Cardiac septum (tissue), 1 donor: ENCODE measurements at places on chromosomes 7 and 10. TPM values are rescaled to one million over a fixed set of nuclear protein-coding genes. Genes with fewer than 3 reads are reported as not detected.

The ABCB1 gene
- total RNA-seq, result 5.0 TPM

The TMEM213 gene
- total RNA-seq, result not detected

The OR2A42 gene
- total RNA-seq, result not detected

DNA sequence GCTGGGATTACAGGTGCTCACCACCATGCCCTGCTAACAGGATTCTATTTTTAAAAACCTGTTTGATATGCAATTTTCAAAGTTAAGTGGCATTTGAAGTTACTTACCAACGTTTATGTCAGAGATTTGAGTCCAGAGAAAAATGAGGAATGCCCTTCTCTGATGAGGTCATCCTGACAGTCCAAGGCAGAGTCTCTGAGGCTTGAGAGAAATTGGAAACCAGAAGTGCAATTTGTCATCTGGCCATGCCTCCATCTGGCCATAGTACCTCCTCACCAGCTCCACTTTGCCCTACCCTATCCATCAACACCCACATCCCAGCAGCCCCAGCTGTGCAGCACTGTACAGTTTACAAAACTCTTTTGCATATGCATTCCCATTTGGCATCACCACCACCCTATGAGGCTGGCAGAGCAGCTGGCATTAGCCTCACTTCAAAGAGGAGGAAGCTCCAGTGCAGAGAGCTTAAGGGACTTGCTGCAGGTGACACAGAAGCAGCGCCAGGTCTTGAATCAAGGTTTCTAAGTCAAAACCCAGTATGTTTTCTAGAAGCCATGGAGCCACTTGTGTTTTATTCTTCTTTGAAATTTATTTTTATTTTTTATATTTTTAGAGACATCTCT is 54.5 kb upstream of the PDZD8 start:
- no peak for DNase-seq

- DNase-seq, result no peak
Observed at GRCh38 chr10:83458611-83459010, 680.7 kb upstream of the GHITM start.

GRCh38 chr10:15426558-15426957 is 55.5 kb upstream of the FAM171A1 start:
- no peak for DNase-seq

DNA sequence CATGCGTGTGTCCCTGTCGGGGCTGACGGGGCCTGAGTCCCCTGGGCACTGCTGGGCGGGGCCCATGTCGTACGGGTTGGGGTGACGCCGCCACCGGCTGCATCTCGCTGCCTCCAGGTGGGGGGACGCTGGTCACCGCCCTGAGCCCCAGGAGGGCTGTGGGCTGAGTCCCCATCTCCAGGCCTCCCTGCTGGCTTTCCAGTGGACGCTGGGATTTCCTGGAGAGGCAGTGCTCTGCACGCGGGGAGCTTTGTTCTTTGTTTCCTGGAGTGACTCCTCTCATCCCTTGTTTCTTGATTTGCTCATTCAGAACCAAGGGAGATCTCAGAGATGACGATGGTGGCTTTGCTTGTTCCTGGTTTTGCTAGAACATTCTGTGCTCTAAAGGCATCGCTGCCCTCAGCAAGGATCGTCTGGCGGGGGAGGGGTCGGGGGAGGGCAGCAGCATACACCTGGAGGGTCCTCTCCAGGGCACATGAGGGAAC is 21.0 kb downstream of the PWWP2B start:
- no peak for DNase-seq

DNA sequence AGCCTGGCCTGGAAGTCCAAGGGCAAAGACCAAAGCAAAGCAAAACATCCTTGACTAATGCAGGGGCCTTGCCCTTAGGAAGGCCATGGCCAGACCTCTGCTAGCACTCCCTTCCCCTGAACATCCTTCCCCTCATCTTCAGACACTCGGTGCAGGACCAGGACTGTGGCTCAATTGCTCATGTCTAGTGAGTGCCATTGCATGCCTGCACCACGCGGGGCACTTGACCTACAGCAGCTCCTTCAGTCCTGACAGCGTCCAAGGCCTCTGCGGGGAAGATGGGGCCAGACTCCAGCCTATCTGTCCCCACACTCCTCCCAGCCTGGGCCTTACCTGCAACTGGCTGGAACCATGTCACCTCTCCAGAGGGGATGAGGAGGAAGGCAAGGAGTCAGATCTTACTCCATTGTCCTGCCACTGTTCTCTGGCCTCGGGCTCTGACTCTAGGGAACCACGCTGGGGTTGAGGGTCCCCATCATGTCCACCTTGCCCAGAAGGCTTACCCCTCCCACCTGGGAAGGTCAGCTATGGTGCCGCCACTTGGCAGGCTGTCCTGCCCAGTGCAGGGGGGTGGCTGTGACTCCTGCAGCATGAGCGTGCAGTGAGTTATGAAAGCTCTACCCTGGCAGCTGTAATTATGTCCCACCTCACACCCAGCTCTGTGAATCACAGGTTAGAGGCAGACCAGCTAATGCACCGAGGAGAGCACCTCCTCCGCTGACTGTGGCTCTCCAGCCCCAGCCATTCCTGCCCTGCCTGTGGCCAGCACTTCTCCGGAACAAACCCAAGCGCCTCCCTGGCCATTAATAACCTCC is 16.1 kb downstream of the DRGX start:
- DNase-seq, result no peak
